Amniotic stem cell (primary cell): ENCODE measurements at places on chromosomes 1 and 21.

DNA sequence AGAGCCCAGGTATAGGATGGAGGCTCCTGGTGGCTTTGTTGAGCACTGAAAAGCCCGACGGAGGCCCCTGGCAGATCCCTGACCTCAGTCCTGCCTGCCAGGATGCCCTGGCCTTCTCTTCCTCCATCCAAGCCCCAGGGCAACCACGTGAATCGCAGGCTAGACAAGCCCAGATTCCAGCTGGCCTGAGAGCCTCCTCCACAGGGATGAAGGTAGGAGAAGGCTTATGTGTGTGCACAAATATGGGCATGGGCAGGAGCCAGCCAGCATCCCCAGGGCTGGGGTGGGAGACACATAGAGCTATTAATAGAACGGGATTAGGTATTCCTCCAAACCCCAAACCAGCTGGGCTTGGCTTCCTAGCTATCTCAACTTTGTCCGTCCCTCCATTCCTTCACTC lies 4.0 kb upstream of the EXTL1 start:
- DNase-seq: no peak

DNA sequence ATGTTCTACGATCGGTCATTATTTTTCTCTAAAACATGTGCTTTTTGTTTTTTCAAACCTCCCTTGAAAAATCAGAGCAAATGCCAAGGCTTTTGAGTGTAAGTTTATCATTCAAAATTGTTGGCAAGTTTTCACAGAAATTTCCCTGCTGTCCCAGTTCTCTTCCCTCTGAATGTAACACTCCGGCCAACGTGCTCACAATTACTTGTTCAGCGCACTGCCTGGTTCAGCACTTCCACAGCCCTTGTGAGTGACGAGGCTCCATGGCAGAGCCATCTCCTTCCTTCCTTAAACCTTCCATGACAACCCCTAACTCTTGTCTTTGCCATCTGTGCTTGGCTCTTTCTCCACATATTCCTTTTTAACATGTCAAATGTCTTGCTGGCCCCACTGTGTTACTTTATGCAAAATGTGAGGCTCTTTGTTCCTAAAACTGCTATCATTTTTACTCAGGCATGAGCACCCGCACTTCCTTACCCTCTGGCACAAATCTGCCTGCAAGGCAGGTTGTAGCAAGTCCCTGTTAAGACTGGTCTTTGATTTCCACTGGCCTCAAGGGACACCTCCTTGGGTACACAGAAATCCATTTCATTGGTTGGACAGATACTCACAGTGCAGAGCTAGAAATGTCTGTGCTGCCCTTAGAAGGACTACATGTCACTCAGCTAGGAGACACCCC lies 142.8 kb downstream of the HUNK start:
- DNase-seq: no peak

DNA sequence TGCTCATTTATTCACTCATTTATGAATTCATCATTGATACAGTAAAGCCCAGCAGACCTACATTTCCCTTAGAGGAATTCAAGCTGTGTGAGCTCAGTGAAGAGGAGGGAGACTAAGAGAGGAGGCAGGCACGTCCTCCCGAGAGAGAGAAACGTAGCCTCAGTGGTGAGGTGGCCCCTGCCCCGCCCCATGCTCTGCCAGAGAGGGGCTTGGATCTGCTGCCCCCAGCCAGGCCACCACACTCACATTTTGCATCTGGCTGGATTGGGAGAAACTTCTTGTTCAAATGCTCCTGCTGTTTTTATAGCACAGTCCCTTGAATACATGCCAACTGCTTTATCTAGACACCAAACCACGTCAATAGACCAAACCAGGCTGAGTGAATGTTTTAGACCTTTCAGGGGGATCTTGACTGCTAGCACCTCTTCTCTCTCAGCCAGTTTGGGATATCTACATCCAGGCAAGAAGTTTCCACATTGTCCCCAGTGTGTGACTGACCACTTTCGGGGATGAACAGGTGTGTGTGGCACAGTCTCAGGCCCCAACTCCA lies 67.7 kb upstream of the AJAP1 start:
- no peak for DNase-seq

- no peak for DNase-seq
Observed at GRCh38 chr1:68199603-68200002, 32.7 kb downstream of the WLS start.

DNA sequence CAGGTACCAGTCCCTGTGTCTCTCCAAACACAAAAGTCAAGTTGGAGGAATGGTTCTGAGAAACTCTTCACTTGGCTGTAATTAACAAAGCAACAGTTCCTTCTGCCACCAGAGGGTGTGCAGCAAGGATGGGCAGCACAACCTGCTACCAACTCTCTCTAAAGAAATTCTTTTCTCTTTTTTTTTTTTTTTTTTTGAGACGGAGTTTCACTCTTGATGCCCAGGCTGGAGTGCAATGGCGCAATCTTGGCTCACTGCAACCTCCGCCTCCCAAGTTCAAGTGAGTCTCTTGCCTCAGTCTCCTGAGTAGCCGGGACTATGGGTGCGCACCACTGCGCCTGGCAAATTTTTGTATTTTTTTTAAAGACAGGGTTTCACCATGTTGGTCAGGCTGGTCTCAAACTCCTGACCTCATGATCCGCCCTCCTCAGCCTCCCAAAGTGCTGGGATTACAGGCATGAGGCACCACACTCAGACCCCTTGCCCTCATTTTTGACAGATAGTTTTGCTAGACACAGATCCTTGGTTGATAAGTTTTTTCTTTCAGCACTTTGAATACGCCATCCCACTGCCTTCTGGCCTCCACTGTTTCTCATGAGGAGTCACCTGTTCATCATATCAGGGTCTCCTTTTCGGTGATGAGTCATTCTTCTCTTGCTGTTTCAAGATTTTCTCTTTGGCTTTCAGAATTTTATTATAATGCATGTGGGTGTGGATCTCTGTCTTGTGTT lies 12.1 kb upstream of the DEGS1 start:
- no peak for DNase-seq
